Stimulated activated CD8-positive, alpha-beta memory T cell treated with anti-CD3 and anti-CD28 coated beads, Interleukin-2, amount 100 ng/mL, for 48 hours (primary cell): ENCODE measurements at places on chromosomes 5 and 9.

GRCh38 chr5:89308606-89309040, 425.6 kb upstream of the MEF2C start:
- no peak for DNase-seq

- no peak for DNase-seq
Observed at GRCh38 chr5:123085638-123086286, 3.3 kb upstream of the PRDM6 start.

- DNase-seq: no peak
Observed at GRCh38 chr5:72015103-72015548, 92.1 kb upstream of the MAP1B start.

GRCh38 chr9:105877721-105878120, 183.4 kb downstream of the TMEM38B start:
- DNase-seq: no peak

- DNase-seq: no peak
Observed at GRCh38 chr5:113123618-113124017, 147.0 kb downstream of the DCP2 start.

DNA sequence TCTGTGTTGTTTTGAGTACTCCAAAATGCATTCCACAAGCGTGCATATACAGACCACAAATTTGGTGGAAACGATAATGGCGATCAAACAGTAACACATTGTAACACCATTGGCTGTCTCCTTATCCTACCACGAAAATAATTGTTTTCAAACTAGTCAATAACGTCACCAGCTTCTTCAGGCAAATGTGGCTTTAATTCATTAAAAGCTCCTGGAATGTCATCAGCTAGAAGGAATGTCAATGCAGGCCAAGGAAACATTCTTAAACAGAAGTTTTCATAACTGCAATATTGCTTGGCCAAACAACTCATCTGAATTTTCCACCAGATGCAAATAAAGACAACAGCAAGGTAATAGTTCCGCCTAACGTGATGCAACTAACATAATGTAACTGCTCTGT, 71.6 kb upstream of the XPA start:
- no peak for DNase-seq

GRCh38 chr5:180082633-180083420, 11.3 kb upstream of the RNF130 start:
- DNase-seq: no peak

DNA sequence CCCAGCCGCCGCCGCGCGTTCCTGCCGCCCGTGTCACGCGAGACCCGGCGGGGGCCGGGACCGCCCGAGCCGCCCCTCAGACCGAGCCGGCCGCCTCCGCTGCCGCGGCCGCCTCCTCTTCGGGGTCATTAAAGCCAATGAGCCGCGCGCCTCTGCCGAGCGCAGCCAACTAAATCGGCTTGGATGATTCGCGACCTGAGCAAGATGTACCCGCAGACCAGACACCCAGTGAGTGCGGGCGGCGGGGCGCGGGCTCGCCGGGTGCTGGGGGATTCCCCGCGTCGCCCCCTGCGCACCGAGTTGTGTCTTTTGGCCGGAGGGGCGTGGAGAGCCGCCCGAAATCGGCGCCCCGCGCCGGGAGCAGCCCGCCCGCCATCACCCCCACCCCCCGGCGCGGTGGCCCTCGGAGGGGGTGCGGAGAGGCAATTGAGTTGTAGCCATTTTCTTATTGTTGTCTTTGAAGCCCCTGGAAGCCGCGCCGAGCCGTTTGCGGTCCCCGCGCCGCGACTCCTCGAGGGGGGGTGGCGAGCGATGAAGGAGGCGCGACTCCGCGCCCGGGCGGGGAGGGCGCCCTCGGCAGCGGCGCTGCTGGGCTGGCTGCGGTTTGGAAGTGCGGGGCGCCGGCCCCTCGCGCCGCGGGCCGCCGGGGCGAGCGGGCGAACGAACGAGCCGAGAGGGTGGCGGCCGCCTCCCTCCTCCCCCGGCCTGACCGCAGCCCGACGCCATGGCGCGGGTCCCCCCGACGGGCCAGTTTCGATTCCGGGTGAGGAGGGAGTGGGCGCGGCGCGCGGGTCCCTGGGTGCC, 1.0 kb downstream of the TLE4 start:
- no peak for DNase-seq

DNA sequence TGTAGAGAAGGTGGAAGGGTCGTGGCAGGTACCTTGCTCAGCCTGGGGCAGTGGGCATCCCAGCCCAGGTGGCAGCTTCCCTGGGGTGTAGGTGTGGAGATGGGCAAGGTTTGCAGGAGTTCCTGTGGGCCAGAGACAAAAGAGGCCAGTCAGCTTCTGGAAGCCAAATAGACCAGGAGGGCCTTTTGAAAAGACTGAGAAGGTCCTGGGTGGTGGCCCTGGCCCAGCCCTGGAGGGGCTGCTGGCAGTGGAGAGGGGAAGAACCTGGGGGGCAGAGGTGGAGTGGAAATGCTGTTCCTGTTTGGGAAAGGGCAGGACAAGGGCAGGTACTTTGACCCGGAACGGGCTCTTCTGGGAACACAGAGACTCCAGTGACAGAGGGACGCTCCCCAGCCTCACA, 7.0 kb upstream of the IL3 start:
- no peak for DNase-seq

DNA sequence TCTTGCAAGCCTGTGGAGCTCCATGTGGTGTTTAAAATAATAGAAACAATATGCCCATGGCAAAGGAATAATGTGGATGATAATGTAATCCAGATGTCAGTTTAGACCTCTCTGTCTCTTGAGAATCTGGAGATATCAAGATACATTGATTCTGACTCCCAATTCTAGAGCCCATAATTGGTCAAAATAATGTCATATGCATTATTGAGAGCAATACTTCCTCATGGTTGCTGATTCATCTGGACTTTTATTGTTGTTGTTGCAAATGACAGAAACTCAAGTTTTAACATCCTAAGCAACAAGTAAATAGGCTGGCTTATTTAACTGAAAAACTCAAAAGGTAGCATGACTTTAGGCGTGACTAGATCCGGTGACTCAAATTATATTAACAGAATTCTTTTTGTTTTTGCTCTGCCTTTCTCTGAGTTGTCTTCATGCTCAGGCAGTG, 152.1 kb downstream of the PCSK1 start:
- no peak for DNase-seq

DNA sequence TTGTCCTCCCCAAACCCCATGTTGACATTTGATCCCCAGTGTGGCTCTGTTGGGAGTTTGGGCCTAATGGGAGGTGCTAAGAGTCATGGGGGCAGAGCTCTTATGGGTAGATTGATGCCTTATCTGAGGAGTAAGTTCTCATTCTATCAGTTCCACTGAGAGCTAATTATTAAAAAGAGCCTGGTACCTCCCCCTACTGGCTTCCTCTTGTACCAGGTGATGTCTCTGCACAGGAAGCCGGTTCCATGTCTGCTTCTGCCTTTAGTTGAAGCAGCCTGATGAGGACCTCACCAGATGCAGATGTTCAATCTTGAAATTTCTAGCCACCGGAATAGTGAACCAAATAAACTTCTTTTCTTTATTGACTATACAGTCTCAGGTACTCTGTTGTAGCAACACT, 10.8 kb downstream of the GABRB2 start:
- DNase-seq: no peak

DNA sequence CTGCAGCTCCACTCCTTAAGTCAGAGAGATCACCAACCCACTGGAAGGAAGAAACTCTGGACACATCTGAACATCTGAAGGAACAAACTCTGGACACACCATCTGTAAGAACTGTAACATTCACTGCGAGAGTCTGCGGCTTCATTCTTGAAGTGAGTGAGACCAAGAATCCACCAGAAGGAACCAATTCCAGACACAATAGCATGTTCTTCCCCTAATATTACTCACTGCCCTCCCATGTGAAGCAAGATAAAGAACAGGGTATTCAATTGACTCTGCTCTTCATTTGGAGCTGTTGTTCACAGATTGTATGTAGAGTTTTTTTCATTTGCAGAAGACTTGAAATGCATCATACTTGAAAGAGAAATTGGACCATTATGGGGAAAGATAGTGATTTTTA, 10.8 kb downstream of the SAXO1 start:
- no peak for DNase-seq

- DNase-seq: no peak
Observed at GRCh38 chr5:172101547-172102217, 86.3 kb downstream of the STK10 start.

DNA sequence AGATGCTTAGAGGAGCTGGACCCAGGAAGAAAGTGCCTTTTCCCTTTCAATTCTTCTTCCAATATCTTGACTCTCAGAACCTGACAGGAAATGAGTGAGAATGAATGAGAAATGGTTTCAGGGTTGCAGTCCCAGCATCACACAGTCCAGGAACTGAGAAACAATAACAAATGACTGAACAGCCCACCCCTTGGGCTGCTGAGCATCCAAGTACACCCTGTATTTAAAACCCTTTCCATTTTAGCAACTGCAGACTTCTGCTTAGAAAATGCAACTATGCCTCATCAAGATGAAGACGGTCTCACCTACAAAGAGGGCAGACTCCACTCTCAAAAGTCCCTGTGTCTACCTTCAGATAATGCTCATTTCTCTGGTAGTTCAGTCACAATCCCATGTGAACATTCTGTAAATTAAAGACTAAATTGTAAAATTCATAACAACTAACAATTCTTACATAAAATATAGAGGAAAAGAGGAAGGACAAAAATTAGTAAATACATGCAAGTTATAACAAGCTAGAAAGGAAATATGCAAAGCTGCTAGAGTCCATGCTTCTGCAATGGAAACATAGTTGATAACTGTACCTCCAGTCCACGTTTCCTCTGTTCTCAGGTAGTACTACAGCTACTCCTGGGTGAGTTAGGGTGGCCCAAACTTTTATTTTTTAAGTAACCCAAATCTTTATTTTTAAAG, 316.5 kb downstream of the ICE1 start:
- DNase-seq: no peak

DNA sequence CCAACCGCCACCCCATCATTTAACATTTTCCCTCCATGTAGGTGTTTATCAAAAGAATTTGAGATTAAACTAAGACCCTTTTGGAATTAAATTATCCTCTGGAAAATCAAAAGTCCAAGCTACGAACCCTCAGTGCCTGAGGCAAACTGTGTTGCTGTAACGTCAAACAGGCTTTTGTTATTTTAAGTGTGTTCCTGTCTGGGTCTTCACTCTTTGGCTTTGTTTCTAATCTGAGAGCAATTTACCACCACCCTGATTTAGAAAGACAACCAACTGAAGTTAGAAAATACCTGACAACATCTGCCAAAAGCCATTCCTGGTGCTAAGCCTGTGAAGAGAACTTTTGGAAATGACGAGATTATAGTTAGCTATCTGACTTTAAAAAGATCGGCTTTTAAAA, 199.9 kb downstream of the DIRAS2 start:
- no peak for DNase-seq

DNA sequence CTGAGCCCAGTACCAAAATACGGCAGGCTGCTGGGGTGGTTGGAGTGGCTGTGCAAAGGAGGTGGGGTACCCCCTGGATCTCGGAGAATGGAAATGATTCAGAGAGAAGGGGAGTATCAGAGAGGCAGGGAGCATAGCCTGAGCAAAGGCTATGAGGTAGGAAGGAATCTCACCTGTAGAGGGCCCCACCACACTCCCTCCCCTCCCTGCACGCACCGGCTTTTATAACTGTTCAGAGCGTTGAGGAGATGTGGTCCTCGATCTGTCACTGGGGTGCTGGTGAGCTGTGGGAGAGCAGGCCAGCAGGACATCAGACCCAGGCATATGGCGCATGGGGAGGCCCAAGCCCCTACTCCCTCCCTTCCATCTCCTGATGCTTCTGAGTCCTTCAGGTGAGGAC, 13.2 kb downstream of the PHF19 start:
- DNase-seq: no peak

DNA sequence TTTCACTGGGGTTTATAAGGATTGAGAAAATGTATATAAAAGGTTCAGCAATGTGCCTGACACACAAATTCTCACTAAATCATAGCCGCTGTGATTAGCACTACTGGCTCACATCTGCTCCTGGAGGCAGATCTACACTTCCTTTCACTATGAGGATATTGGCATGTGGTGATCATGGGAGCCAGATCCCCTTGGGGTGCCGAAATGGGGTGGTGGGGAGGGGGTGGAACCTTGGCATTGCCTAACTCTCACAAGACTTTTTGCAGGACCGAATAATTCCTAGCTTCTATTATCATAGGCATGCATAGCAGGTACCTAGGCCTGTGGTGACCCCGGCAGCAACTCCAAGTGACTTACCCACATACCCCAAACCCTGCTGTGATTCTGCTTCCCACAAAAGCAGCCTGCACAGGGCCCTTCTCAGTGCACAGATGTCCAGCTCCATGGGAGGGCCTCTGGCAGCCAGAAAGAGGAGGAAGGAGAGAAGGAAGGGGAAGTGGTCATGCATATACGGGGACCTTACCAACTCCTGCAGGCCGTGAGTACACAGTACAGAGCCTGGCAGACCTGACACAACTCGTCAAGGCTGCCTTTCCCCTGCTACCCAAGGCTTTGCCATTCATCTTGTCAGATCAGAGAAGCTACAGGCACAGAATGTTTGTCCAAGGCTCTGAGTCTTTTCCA, 61.3 kb upstream of the IQGAP2 start:
- DNase-seq: no peak

DNA sequence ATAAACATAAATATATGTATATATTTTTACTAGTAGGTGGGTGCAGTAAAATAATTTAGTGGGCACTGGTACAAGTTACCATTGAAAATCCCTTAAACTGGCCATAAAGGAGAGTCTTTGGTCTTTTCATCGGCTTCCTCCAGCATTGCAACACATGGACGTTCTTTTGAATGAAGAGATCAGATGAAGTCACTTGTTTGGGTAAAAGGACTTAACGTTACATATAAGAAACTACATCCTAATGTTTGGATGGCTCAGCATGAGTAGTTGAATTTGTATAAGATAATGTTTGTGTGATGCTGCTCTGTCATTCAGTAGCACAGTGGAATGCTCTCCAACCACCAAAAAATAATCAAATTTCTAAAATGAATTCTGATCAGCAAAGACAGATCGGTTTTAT, 31.6 kb downstream of the AFAP1L1 start:
- no peak for DNase-seq

- DNase-seq: no peak
Observed at GRCh38 chr5:179870403-179870903, 11.8 kb upstream of the MRNIP start.
